Activated T-helper 1 cell treated with Interleukin-2 at 50 U/mL for 16 hours (primary cell): ENCODE measurements at places on chromosomes 13 and 19.
A peak's percentile ranks its signal among the peaks of the same experiment; 100 is the strongest.

- no peak for DNase-seq
These were observed 14.7 kb upstream of the DHDH start for GRCh38 chr19:48918801-48919247.

GRCh38 chr13:34421858-34422475 lies 520.1 kb upstream of the NBEA start:
- DNase-seq: no peak

GRCh38 chr13:74040200-74040599 lies 94.0 kb downstream of the KLF12 start:
- no peak for DNase-seq

DNA sequence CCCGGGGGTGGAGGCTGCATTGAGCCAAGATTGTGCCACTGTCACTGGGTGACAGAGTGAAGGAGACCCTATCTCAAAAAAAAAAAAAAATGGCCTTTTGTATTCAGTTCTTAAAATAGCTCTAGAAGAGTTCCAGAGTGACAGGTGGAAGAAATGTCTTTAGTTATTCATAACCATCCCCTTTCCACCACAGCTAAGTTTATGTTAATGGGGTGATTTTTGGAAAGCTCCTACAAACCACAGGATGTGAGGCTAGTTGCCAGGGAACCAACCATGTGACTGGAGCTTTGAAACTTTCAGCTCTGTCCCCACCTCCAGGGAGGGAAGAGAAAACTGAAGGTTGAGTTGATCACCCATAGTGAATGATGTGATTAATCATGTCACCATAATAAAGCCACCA lies 6.9 kb downstream of the ZNF490 start:
- no peak for DNase-seq

GRCh38 chr13:78602561-78603239 lies 652 bp downstream of the POU4F1 start:
- DNase-seq: no peak

GRCh38 chr13:30421093-30422053 lies 920 bp upstream of the UBE2L5 start:
- DNase-seq: peak; percentile 10
